ENCODE measurements at places on chromosomes 13 and 19.
A peak's percentile ranks its signal among the peaks of the same experiment; 100 is the strongest.

GRCh38 chr13:23980160-23980551 is 82.9 kb upstream of the C1QTNF9B start:
- DNase-seq = peak; percentile 81

GRCh38 chr19:6115992-6116391 is 5.7 kb upstream of the RFX2 start:
- DNase-seq = no peak

GRCh38 chr13:26680572-26680971 is 80.0 kb downstream of the GPR12 start:
- DNase-seq = no peak

DNA sequence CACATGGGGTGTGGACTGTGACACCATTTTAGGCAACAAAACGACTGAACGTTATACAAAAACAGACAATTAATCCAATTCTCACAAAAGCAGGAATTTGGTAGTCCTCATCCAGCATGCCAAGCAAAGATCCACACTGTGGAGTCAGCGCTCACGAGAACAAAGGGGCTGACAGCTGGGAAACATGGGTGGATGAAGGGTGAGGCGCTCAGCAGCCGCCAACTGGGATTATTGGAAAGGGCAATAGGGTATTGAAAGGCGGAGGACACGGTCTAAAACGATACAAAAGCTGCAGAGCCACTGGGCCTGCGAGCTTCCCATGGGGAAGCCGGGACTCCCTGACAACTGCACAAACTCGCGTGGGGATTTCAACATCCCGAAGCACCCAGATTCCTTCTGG is 4.7 kb upstream of the ZNF813 start:
- no peak for DNase-seq

DNA sequence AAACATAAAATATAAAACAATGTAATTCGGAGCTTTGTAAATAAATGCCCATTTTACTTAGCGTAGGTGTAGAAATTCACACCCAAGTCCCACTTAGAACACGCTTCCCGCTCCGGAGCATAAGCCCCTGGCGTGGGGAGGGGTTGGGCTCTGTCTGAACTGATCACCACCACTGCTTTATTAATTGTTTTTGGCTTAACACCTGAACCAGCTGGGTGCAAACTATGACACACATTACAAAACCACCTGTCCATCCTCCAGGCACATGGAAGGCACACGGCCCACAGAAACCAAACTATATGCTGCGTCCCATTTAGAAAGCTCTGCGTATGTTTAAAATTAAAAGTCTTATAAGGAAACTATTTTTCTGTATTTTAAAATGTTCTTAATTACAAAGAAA is 25.9 kb downstream of the RASA3 start:
- no peak for DNase-seq

DNA sequence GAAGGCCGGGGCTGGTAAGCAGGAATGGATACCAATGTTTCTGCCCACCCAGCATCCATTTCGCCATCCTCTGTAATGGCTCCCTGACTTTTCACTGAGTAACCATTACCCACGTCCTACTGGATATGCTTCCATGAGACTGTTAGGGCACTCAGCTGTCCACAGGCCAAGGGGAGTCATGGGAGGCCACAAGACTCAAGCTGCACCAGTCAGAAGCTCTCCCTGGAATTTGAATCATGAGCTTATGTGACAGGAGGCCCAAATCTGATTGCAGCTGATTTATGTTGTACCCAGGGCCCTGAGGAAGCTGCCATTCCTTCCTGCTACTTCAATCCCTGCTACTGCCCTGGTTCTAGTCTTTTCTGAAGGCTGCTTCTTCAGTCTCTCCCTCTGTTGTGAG is 28.3 kb downstream of the DEDD2 start:
- DNase-seq = no peak

DNA sequence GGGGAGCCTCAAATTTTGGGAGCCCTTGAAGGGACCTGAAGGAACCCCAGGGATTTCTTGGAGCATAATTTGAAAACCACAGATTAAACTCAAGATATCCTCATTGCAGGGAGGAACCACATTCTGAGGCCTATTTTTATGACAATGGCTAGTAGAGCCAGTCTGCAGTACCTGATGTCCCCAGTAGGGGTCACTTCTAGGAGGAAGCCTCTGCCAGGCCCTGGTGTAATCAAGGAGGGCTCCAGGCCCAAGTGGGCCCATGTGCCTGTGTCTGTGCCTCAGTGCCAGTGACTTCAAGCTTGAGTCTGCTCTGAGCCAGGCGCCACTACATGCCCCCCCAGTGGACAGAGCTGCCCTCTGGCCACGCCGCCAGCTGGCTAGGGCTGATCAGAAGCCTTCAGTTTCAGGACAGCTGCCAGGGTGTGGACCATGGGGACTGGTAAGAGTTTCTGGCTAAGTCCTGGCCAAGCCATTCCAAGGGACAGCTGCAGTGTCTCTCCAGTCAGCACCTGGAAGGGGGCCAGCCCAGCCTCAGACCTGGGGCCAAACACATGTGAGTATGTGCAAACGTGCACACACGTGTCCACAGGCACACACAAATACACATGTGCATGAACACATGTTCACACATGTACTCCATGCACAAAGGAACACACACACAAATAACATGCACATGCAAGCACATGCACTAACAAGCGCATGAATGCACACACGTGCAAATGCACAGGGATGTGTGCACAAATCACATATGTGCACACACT is 20.5 kb upstream of the SLC7A10 start:
- no peak for DNase-seq

DNA sequence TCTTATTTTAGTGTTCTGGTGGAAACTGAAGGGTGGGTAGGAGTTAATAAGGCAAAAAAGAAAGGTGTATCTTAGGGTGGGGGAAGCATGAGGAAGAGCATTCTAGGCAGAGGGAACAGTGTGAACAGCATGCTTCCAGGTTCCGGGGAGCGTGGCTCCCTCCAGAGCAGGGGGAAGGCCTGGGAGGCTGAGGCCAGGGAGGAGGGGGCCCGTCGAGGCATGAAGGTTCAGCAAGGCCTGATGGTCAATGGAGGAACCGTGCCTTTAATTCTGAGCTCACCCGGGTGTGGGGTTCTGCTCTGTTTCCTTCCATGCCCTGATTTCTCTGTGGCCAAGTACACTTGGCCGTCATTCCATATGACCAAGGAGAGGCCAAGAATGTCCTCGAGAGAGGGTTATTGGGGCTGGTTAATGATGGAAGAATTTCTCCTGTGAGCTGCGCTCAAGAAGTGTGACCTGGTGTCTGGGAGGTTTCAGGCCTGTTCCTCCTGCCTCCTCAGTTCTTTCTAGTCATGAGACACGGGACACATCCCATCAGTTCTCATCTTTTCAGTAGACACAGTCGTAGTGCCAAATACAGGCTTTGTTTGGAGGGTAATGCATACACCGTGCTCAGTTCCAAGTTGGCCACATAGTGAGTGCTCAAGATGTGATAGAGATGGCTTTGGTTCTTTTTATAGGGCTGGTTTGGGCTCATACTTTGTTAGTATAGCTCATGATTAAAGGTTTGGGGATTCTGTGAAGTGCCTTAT is 73.6 kb downstream of the SIPA1L3 start:
- no peak for DNase-seq

- DNase-seq = no peak
Observed at GRCh38 chr13:43981091-43981490, 101.4 kb downstream of the LACC1 start.

GRCh38 chr13:48500652-48501197 is 32.2 kb downstream of the RCBTB2 start:
- DNase-seq = no peak

DNA sequence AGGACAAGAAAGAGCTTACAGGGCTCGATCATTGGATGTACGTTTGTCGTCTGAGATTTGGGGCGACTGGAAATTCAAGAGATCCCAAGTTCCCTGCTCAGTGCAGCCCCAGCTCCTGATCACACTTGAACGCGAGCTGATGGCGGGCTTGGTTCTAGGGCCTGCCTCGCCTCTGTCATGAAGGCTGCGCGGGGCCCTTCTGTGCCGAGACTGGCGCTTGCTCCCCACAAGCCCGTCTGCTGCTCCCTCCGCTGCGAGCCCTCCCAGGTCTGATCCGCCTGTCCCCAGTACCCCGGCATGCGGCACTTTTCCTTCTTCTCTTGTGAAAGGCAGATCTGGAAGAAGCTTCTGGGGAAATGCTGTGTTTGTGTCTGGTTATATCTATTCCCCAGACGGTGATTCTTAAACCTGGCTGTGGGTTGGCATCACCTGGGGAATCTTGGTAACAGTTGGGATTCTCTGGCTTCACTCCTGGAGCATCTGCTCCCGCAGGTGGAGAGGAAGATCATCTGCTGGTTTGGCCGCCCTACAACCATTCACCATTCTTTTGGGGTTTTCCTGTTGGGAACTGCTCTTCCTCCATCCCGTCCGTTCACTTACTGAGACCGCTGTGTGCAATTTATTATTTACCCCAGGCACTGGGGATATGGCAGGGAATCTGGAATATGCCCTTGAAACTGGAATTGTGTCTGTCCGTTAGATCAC is 43.6 kb downstream of the SIPA1L3 start:
- no peak for DNase-seq

DNA sequence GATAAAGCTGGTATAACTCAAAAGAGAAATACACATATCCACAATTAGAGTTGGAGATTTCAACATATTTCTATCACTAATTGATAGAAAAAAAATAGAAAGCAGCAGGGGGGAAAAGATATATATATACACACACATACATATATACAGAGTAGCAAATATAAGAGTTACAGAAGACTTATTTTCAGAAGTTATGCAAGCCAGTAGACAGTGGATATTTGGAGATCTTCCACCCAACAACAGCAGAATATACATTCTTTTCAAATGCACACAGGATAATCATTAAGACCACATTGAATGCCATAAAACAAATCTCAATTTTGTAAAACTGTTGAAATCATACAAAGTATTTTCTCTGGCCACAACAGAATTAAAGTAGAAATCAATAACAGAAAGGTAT is 192.8 kb downstream of the LACC1 start:
- DNase-seq = no peak

- DNase-seq = no peak
Observed at GRCh38 chr13:39565036-39565949, 37.7 kb downstream of the LHFPL6 start.

GRCh38 chr13:31149604-31150003 is 12.1 kb downstream of the HSPH1 start:
- DNase-seq = no peak

GRCh38 chr19:7868326-7868670 is 5.9 kb downstream of the PRR36 start:
- no peak for DNase-seq
